ENCODE measurements at places on chromosomes 3 and 15. TPM values are rescaled to one million over a fixed set of nuclear protein-coding genes. Genes with fewer than 3 reads are reported as not detected.

Gene PIERCE2
- total RNA-seq: not detected

Gene UBA7
- total RNA-seq: 92.0 TPM

Gene ADAMTS17
- total RNA-seq: 1.1 TPM

Gene CELSR3
- total RNA-seq: 16.0 TPM

Gene HESX1
- total RNA-seq: 0.43 TPM

- no peak overlapping the region for H3K4me3 ChIP-seq
- no peaks in the 10 kb centered on the region for H3K27me3 ChIP-seq
- H3K36me3 ChIP-seq: peaks cover 50% of the 10 kb centered on the region
- no peak overlapping the region for H3K27ac ChIP-seq
- no peaks in the 10 kb centered on the region for H3K4me1 ChIP-seq
Measured at GRCh38 chr3:125496701-125497100, 23.3 kb downstream of the SNX4 start.

DNA sequence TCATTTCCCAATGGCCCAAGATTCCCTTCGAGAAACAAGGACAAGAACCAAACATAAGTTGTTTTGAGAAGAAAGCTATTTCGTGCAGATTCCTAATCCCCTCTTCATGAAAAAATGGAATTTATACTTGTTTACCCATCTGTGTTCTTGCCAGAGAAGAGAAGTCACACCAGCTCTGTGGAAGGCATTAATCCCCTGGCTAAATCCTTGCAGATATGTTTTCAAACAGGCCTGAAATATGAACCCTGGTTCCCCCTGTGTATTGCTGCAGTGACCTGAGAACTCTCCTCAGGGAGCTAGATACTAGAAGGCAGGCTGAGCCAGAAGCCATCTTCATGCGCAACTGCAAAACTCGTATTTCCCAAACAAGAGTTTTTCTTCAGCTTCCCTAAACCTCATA is 337.7 kb downstream of the NEK10 start:
- H3K4me3 ChIP-seq: no peak overlapping the region
- H3K27me3 ChIP-seq: no peaks in the 10 kb centered on the region
- no peak for DNase-seq

GRCh38 chr3:112687211-112687610 is 46.3 kb upstream of the CCDC80 start:
- H3K27ac ChIP-seq: no peak overlapping the region
- H3K4me3 ChIP-seq: no peak overlapping the region
- peaks cover 12% of the 10 kb centered on the region for H3K4me1 ChIP-seq
- H3K36me3 ChIP-seq: no peaks in the 10 kb centered on the region
- DNase-seq: no peak

- H3K36me3 ChIP-seq: peaks cover 3% of the 10 kb centered on the region
- peaks cover 10% of the 10 kb centered on the region for H3K27me3 ChIP-seq
- H3K4me1 ChIP-seq: peaks cover 55% of the 10 kb centered on the region
- H3K27ac ChIP-seq: peak overlapping the region; percentile 68
- DNase-seq: no peak
Measured at GRCh38 chr15:41970456-41970855, 1.9 kb downstream of the EHD4 start.

All from activated T-helper 2 cell treated with anti-CD3 and anti-CD28 coated beads, Interferon-gamma antibody, Interleukin-2, Interleukin-4, amounts not matched to agents 10 μg/mL and 5 μg/mL and 100 μg/mL, durations not matched to agents 14 hours and 24 hours and 36 hours (primary cell).